ENCODE measurements at places on chromosomes 11 and 22.

GRCh38 chr11:123719452-123719851, 22.0 kb downstream of the ZNF202 start:
- DNase-seq, result no peak

DNA sequence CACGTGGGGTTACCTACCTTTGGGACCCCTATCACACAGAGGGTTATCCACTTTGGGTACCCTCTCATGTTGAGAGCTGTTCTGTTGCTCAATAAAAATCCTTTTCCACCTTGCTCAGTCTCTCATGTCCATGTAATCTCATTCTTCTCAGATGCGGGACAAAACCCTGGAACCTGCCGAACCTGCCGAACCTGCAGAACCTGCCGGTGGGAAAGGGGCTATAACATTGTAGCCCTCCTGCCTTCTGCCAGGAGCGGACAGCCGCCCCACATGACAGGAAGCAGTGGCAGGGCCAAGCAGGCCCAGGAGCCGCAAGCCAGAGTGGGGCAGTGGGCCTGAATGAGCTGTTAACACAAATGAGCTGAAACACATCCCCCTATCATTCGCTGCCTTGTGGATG, 18.1 kb downstream of the NPAT start:
- DNase-seq, result no peak

- DNase-seq, result no peak
Observed at GRCh38 chr11:74354036-74354435, 42.6 kb upstream of the P4HA3 start.

DNA sequence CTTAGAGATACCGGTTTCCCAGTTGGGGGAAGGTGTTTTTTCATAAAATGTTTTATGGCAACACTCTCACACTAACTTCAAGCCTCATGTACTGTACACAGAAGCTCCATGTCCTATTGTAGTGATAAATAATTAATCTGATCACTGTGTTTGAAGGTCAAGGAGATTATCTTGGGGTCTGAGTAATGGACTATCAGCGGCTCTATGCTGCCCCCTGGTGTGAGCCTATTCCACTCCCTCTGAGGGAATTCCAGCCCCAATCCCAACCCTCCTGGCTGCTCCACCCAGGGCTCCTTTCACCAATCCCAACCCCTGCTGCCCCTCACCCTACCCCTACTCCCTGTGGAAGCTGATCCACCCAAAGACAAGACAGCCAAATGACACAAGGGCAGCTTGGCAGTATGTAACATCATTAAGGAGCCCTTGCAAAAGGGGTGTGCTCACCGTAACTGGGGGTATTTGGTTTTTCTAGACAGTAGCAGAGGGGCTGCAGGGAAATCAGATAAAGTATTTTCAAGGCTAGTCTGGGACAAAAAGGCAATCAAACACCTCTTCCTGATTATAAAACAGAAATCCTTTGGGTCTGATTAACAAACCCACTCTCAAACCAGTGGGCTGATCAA, 22.3 kb downstream of the HPS4 start:
- peak; percentile 12 for DNase-seq

DNA sequence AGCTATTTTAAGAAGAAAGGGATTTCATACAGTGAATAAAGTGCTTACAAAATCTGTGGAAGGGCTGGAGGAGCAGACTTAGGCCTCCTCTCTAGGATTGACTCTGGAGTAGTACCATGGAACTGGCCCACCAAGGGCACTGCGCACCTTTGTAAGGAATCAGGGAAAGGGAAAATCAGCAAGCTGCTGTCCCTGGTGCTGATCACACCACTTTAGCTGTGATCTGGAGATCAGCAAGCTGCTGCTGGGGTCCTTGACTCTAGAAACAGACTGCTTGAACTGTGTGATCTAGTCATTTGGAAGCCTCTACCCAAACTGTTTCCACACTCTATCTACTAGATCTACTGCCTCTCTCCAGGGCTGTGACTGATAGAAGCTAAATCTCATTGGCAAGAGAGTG, 18.4 kb upstream of the TECTA start:
- no peak for DNase-seq

DNA sequence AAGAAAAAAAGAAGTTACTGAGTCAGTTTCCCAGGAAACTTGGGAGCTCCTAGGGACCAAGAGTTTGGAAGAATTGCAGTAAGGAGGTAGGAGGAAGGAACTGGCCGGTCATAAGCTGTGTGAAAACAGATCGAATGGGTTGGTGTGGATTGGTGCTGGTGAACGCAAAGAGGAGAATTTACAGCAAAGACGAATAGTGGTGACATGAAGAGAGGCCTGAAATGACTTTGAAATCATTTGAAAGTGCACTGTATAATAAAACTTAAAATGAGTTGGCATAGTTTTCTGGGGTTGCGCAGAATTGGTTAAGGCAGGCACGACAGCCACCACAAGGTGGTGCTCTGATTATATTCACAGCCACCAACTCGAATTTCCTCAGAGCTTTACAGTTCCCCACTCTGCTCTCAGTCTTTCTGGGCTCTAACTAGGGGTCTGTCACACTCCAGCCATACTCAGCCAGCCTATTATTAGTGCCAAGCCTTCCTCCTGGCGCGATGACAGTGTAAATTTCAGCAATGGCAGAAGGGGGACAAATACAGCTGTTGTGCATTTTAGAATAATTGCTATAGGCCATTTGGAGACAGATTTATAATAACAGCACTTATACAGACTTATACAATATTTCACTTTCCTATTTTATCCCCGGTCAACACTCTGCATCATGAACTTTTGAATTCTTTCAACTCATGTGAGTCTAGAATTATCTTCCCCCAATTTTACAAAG, 8.3 kb upstream of the HTR3B start:
- DNase-seq, result no peak

DNA sequence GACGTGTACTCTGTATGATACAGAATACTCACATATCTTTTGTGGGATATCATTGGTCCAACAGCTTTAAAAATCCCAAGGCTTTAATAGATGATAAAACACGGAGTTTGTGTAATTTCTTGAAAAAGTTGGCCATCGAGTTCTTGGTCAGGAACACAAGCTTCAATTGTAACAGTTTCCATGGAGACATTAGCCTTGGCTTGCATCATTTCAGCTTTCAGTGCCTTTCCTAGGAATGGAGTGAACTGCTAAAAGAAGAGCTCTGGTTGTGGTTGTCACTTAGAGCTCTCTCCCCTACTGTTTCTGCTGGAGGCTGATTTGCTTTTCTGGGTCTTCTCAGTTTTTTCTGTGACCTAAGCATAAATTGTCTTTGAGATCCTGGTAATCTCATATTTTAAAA, 14.2 kb downstream of the BMAL1 start:
- DNase-seq, result no peak

- no peak for DNase-seq
Observed at GRCh38 chr11:35287344-35287890, 131.9 kb downstream of the SLC1A2 start.

GRCh38 chr11:19092342-19092741, 24.6 kb upstream of the ZDHHC13 start:
- DNase-seq, result no peak

DNA sequence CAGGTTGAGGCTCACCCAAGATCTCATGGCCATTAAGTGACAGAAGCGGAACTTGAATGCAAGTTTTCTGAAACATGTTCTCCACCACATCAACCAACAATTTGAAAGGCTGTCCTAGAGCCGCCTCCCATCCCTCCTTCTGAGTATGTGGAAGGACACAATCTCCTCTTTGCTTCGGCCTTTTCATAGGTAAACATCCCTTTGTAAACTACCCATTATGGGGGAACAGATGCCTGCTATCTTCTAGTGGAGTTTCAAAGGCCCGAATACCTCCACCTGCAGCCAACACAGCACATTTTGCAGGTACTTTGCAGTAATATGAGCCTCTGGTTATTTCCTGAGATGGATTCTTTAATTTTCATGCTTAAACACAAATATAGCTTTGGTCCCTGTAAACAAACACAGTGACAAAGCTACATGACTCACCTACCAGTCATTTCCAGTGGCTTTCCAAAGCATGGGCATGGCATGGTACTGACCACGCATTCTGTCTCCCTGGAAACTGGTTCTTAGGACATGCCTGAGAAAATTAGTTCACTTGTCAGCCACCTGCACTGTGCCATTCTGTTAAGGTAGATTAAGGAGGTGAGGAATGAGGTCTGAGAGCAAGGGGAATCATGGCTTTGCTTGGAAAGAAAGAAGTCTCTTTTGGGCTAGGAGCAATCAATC, 60.2 kb downstream of the EHF start:
- DNase-seq, result no peak

DNA sequence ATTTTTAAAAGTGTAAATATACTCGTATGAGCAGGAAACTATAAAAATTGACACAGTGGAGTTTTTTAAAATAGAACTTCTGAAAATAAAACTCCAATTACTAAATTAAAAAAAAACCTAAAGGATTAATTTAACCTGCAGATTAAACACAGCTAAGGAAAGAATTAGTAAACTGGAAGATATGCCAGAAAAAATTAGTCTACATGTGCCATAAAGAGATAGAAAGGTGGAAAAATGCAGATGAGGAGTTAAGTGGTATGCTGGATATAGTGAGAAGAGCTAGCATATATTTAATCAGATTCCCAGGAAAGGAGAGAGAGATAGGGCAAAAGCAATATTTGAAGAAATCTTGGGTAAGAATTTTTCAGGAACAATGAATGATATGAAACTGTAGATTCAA, 315.8 kb upstream of the CADM1 start:
- no peak for DNase-seq

DNA sequence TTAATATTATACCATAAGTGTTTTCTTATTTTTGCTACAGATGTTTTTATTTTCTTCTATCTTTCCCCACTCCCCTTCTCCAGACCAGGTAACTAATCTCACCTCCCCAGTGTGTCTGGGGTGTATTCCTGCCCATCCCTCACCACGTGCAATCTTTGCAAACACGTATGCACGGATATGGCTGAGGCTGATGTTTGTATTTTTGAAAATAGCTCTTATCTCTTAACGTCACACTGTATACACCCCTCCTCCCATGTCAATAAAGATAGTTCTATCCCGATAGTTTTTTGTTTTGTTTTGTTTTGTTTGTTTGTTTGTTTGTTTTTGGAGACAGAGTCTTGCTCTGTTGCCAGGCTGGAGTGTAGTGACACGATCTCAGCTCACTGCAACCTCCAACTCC, 127.5 kb downstream of the FBXO7 start:
- DNase-seq, result no peak

DNA sequence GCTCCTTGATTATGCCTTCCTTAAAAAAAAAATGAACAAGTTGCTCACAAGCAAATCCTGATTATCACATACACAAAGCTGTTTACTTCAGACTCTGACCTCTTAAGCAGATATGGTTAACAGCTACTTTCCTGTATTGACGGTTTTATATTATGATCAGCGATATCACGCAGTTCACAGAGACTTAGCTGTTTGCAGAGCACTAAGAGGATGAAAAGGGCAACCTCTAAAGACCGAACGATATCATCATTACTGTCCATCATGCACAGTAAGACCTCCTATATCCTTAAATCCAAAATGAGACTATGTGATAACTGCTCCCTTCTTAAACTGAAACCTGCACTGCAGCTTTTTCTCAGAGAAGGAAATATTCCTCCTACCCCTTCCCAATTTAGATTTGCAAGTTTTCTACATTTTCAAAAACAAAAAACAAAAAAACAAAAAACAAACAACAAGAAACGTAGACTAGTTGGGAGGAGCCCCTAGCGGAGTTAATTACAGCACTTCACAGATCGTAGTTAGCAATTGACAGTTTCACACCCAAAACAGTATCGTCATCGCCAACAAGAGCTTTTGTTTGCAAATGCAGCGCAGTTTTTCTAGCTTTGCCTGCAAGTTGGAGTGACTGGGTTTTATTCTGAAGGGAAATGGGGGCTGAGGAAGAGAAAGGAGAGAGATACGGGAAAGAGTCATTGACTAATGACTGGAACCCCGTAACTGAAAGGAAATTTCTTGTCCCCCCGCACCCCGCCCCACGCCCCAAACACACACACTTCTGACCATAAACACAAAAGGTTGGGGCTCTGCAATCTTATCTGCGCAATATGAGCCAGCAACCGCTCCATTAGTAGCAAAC, 1.2 kb downstream of the DDX6 start:
- DNase-seq, result no peak

GRCh38 chr22:27697888-27698287, 103.7 kb downstream of the MN1 start:
- DNase-seq, result no peak

- DNase-seq, result no peak
Observed at GRCh38 chr22:46031965-46032851, 55.2 kb upstream of the WNT7B start.

- DNase-seq, result no peak
Observed at GRCh38 chr22:31244046-31244942, 32.2 kb downstream of the LIMK2 start.

GRCh38 chr11:111351374-111352055, 27.6 kb downstream of the POU2AF1 start:
- DNase-seq, result no peak

GRCh38 chr22:40426594-40427333, 56.4 kb downstream of the SGSM3 start:
- no peak for DNase-seq

DNA sequence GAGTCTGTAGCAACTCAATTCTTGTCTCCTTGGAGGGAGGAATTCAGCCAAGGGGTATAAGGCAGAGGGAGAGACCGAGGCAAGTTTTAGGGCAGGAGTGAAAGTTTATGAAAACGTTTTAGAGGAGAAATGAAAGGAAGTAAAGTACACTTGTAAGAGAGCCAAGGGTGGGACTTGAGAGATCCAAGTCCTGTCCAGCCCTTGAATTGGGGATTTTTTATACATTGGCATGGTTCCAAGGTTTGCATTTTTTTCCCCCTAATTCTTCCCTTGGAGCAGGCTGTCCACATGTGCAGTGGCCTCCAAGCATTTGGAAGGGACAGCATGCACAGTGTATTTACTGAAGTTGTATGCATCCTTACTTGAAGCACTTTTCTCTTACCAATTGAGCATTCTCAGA, 192.1 kb downstream of the LUZP2 start:
- DNase-seq, result no peak

DNA sequence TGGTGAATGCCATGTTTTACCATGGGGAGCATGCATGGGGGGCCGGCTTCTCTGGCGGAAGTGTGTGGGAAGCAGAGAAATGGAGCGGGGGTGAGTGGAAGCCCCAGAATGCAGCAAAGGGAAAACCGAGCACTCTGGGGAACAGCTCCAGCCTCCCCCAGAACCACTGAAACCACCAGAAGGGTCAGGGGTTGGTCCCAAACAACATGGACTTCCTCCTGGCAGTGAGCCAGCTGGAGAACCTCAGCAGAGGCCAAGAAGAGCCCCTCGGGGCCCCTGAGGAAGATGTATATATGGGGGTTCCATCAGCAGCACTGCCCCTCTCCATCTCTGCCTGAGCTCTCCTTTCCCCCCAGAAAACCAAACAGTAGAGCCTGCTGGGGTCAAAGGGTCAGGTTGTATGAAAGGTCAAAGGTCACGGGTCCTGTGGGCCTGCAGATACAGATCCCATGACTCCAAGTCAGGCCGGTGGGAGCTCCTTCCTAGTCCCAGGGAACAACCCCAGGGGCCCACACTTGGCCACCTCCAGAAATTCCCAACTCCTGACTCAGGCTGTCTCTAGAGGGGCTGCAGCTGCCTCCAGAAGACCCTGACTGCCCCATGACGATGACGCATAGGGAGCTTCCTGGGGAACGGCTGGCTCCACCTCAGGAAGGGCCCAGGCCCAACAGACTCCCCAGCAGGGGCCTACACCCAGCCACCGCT, 48.5 kb upstream of the TIMP3 start:
- no peak for DNase-seq

- no peak for DNase-seq
Observed at GRCh38 chr11:31664129-31664528, 147.0 kb downstream of the PAX6 start.

GRCh38 chr11:30107899-30108298, 91.1 kb upstream of the KCNA4 start:
- no peak for DNase-seq

- no peak for DNase-seq
Observed at GRCh38 chr22:35135165-35135564, 69.2 kb downstream of the ISX start.

GRCh38 chr22:42967005-42967404, 47.9 kb downstream of the PACSIN2 start:
- DNase-seq, result no peak
